Smooth muscle cell of trachea (primary cell): ENCODE measurements at places on chromosomes 16 and 17. TPM values are rescaled to one million over a fixed set of nuclear protein-coding genes. Genes with fewer than 3 reads are reported as not detected.

The C1QTNF1 gene
- total RNA-seq = 6.3 and 79.2 TPM in 2 replicates

The MYO1C gene
- total RNA-seq = 201 and 218 TPM in 2 replicates

The CNTNAP4 gene
- not detected in 2 replicates for total RNA-seq

The PNMT gene
- total RNA-seq = 0.17 TPM in 1 of 2 replicates, not detected in the other

The SRCIN1 gene
- under 0.01 and 0.17 TPM in 2 replicates for total RNA-seq

The NME1 gene
- 56.2 and 212 TPM in 2 replicates for total RNA-seq

The TTLL6 gene
- under 0.01 and 0.58 TPM in 2 replicates for total RNA-seq

The FAM83G gene
- 10.6 and 15.9 TPM in 2 replicates for total RNA-seq

The DNASE1L2 gene
- 0.15 and 1.5 TPM in 2 replicates for total RNA-seq

The TRIM25 gene
- 41.7 and 54.6 TPM in 2 replicates for total RNA-seq

The OR4D1 gene
- under 0.01 TPM in 1 of 2 replicates, not detected in the other for total RNA-seq

The CBFA2T3 gene
- 0.17 TPM in 1 of 2 replicates, not detected in the other for total RNA-seq

The IL17C gene
- not detected in 2 replicates for total RNA-seq

The HOXB1 gene
- total RNA-seq = not detected in 2 replicates

The ARL5C gene
- not detected in 2 replicates for total RNA-seq

The C17orf113 gene
- total RNA-seq = 0.15 and 0.17 TPM in 2 replicates

The PRRT2 gene
- 3.6 and 6.0 TPM in 2 replicates for total RNA-seq

The CRISPLD2 gene
- total RNA-seq = 3.6 and 5.8 TPM in 2 replicates

The PRDM7 gene
- total RNA-seq = not detected in 2 replicates

The EFCAB13 gene
- total RNA-seq = 8.3 and 10.1 TPM in 2 replicates

The EFNB3 gene
- total RNA-seq = 0.83 and 1.0 TPM in 2 replicates

The MAZ gene
- 116 and 157 TPM in 2 replicates for total RNA-seq

The CD68 gene
- total RNA-seq = 30.4 and 79.9 TPM in 2 replicates

The MT4 gene
- not detected in 2 replicates for total RNA-seq

The KRTAP4-9 gene
- not detected in 2 replicates for total RNA-seq

The GNAO1 gene
- total RNA-seq = under 0.01 and 0.44 TPM in 2 replicates

The CLDN6 gene
- 0.15 TPM in 1 of 2 replicates, not detected in the other for total RNA-seq

The KRTAP4-6 gene
- not detected in 2 replicates for total RNA-seq

The TEKT3 gene
- total RNA-seq = 0.15 and 0.50 TPM in 2 replicates

The SHISA9 gene
- total RNA-seq = under 0.01 TPM in 1 of 2 replicates, not detected in the other

The LRRC37A gene
- 0.83 and 2.5 TPM in 2 replicates for total RNA-seq

The KRT12 gene
- not detected in 2 replicates for total RNA-seq

The KREMEN2 gene
- 0.17 TPM in 1 of 2 replicates, not detected in the other for total RNA-seq
